ENCODE measurements at places on chromosomes 7 and 10. TPM values are rescaled to one million over a fixed set of nuclear protein-coding genes. Genes with fewer than 3 reads are reported as not detected.

DNA sequence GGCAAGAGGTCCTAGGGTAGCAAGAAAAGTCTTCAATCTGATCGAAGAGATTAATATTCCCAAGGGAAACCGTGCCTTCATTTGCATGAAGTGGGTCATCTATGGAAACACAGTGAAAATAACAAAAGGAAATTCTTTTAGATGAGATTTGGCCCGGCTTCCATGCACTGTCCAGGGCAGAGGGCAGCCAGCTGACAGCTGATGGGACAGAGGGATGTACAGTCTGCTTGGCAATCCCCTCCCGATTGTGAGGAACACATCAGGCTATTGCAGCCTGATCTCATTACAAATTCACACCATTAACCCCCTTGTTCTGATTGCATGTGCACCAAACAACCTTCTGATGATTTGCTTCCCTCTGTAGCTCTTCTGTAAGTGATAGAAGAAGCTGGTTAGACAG lies 105.3 kb downstream of the FRMD4A start:
- no peaks in the 10 kb centered on the region for H3K4me1 ChIP-seq
- no peak overlapping the region for H3K27ac ChIP-seq
- DNase-seq, result no peak
- no peaks in the 10 kb centered on the region for H3K27me3 ChIP-seq
- H3K36me3 ChIP-seq, result no peaks in the 10 kb centered on the region

DNA sequence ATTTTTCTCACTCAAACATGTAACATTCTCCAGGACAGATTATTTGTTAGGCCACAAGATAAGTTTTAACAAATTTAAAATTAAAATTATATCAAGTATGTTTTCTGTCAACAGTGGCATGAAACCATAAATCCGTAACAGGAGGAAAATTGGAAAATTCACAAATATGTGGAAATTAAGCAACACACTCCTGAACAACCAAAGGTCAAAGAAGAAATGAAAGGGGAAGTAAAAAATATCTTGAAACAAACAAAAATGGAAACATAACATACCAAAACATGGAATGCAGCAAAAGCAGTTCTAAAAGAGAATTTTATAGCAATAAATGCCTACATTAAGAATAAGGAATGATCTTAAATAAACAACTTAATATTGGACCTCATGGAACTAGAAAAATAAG lies 147.3 kb downstream of the ZEB1 start:
- H3K27me3 ChIP-seq, result no peaks in the 10 kb centered on the region
- peaks cover 62% of the 10 kb centered on the region for H3K36me3 ChIP-seq
- no peak overlapping the region for H3K27ac ChIP-seq
- no peaks in the 10 kb centered on the region for H3K4me1 ChIP-seq
- no peak for DNase-seq

- no peak overlapping the region for H3K27ac ChIP-seq
- no peaks in the 10 kb centered on the region for H3K4me1 ChIP-seq
- no peak for DNase-seq
- no peak overlapping the region for H3K4me3 ChIP-seq
- H3K36me3 ChIP-seq, result no peaks in the 10 kb centered on the region
Observed at GRCh38 chr10:20956843-20957242, 59.7 kb upstream of the NEBL start.

- H3K36me3 ChIP-seq, result no peaks in the 10 kb centered on the region
- no peaks in the 10 kb centered on the region for H3K4me1 ChIP-seq
- H3K27ac ChIP-seq, result no peak overlapping the region
- no peak overlapping the region for H3K4me3 ChIP-seq
Observed at GRCh38 chr10:84933402-84933801, 605.0 kb downstream of the CCSER2 start.

DNA sequence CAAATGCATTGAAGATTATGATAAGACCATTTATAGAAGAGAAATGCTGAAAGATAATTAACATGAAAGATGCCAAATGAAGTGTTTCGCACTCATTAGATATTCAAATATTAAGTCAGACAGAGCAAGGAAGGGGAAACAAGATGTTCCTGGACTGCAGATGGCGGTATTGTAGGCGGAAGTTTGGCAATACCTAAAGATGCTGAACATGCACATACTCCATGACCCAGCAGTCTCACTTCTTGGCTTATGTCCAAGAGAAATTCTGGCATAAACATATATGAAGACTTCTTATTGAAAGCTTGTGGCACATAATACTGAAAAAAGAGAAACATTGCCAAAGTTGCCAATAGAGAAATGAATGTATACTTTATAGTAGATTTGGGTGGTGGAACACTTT lies 325.4 kb upstream of the SEMA3C start:
- no peak overlapping the region for H3K4me3 ChIP-seq
- H3K27me3 ChIP-seq, result no peaks in the 10 kb centered on the region
- H3K4me1 ChIP-seq, result no peaks in the 10 kb centered on the region
- H3K36me3 ChIP-seq, result no peaks in the 10 kb centered on the region

The PPP1R3C gene
- total RNA-seq, result 12.8 TPM

DNA sequence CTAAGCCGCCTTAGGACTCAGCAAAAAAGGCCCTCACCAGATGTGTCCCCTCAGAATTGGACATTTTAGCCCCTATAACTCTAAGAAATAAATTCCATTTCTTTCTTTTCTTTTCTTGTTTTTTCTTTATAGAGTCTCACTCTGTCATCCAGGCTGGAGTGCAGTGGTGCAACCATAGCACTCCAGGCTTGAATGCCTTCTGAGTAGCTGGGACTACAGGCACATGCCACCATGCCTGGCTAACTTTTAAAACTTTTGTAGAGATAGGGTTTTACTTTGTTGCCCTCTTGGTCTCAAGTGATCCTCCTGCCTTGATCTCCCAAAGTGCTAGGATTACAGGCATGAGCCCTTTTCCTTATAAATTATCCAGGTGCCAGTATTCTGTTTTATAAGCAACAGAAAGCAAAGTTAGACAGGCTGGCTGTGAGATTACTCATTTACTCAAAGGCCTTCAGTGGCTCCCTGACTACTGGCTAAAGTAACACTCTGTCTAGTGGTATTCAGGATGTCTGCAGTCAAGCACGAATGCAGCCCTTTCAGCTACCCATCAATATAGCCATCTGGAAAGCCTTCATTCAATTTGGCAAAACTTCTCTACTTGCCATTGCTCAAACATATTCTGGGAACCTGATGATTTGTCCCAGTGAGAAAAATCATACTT lies 128.6 kb downstream of the ICA1 start:
- H3K36me3 ChIP-seq, result peaks cover 14% of the 10 kb centered on the region
- DNase-seq, result no peak
- no peaks in the 10 kb centered on the region for H3K27me3 ChIP-seq

- H3K4me3 ChIP-seq, result no peak overlapping the region
- no peaks in the 10 kb centered on the region for H3K27me3 ChIP-seq
- no peak for DNase-seq
Observed at GRCh38 chr7:16034353-16034752, 347.9 kb upstream of the MEOX2 start.

The IDI2 gene
- total RNA-seq, result not detected

DNA sequence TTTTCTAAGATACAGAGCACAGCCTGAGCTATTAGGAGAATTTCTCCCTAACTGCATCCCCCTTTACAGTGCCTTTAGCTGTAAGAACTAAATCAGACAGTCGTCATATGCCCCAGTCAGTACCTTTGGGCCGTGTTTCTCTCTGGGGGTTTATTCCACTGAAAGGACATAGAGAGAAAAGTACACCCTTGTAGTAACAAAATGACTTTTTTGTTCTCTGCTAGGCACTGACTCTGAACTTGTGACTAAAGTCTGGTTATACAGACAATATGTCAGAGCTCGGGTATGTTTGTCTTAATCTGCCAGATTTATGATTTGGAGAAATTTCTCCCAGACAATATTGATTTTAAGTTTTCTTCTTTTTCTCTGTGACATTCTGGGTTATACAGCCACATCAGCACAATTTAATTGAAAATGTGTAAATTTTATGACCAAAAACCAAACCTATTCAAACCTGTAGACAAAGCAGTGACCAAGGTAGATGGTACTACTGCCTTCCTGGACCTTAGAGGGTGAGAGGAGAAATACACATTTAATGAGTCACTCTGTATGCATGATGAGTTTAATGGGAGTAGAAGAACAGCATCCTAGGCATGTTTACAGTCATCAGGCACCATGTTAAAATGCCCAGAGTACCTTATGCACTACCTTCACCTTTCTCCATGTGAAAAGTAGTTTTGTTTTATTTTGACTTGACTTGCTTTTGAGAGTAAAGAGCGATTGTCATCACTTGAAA lies 156.1 kb upstream of the PLXDC2 start:
- H3K27me3 ChIP-seq, result no peaks in the 10 kb centered on the region
- no peak for DNase-seq

DNA sequence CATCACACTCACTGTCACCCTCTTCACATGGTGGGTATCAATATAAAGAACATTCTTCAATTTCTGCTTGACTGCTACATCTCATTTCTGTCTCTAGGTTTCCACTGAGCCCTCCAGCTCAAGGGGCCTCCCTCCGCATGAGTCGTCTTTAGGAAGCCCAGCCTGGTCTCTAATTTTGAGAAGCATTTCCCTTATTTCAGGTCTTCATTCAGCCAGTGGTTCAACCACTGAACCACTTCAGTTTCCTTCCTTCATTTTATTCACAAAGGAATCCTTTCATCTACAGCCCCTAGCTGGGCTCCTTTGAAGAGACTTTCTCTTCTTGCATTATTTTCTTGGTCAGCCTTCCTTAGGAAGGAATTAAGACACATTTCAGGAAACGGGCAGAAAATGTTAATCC lies 257.4 kb downstream of the KCNMA1 start:
- no peak overlapping the region for H3K4me3 ChIP-seq
- H3K36me3 ChIP-seq, result no peaks in the 10 kb centered on the region
- H3K27ac ChIP-seq, result no peak overlapping the region
- DNase-seq, result no peak

DNA sequence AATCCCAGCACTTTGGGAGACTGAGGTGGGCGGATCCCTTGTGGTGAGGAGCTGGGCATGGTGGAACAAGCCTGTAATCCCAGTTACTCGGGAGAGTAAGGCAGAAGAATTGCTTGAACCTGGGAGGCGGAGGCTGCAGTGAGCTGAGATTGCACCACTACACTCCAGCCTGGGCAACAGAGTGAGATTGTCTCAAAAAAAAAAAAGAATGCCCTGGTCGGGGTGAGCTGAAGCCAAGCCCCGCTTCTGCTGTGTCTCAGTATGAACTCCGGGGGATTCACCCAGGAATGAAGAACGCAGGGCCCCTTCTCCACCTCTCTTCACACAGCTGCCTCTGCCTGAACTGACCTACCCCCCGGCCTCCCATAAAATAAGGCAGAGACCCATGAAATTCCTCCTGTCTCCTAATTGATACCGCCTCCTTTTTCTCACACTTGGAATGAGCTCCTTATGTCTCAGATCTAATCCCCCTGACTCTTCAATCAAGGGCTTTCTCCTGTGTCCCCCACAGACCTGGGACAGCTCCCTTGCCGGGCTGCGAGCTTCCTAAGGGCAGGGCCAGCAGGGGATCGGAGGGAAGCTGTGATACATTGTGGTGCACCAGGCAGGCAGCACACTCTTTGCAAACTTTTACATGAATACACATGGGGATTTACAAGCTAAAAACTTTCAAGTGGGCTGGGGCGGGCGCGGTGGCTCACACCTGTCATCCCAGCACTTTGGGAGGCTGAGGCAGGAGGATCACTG lies 911 bp upstream of the ZP3 start:
- H3K27me3 ChIP-seq, result no peaks in the 10 kb centered on the region
- no peak overlapping the region for H3K4me3 ChIP-seq
- DNase-seq, result no peak
- H3K36me3 ChIP-seq, result no peaks in the 10 kb centered on the region

The FAM24A gene
- not detected for total RNA-seq

The BTBD16 gene
- not detected for total RNA-seq

GRCh38 chr7:18494821-18495408 lies 634 bp upstream of the HDAC9 start:
- peak overlapping the region; percentile 55 for H3K27ac ChIP-seq
- H3K36me3 ChIP-seq, result no peaks in the 10 kb centered on the region
- peaks cover 47% of the 10 kb centered on the region for H3K4me1 ChIP-seq

The ZNF117 gene
- 25.0 TPM for total RNA-seq

The GBX1 gene
- not detected for total RNA-seq

The GPR37 gene
- 3.6 TPM for total RNA-seq

GRCh38 chr10:4934391-4934987 lies 28.7 kb upstream of the AKR1C1 start:
- peak overlapping the region; percentile 80 for H3K27ac ChIP-seq
- H3K36me3 ChIP-seq, result no peaks in the 10 kb centered on the region
